ENCODE measurements at places on chromosomes 1 and 21. TPM values are rescaled to one million over a fixed set of nuclear protein-coding genes. Genes with fewer than 3 reads are reported as not detected.

DNA sequence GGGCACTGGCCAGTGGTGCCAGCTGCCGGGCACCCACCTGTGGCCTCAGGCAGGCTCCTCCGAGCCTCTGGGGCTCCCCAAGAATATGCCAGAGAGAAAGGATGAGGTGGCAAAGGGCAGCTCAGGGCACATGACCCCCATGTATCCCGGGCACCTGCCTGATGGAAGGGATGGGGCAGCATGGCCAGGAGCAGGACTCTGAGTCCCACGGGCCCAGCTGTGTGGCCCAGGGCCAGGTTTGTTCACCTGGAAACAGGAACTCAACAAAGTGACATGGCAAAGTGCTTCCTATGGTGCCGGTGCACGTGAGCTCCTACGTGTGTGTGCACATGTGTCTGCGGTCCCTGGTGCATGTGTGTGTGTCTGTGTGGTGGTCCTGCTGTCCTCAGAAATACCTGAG lies 9.5 kb upstream of the GPR153 start:
- peaks cover 2% of the 10 kb centered on the region for H3K36me3 ChIP-seq
- DNase-seq = no peak
- no peaks in the 10 kb centered on the region for H3K27me3 ChIP-seq
- H3K4me1 ChIP-seq = no peaks in the 10 kb centered on the region

- H3K4me3 ChIP-seq = no peak overlapping the region
- H3K27ac ChIP-seq = no peak overlapping the region
- no peaks in the 10 kb centered on the region for H3K36me3 ChIP-seq
- no peak for DNase-seq
- no peaks in the 10 kb centered on the region for H3K27me3 ChIP-seq
Observed at GRCh38 chr1:95386915-95387314, 152.9 kb downstream of the RWDD3 start.

GRCh38 chr1:45221716-45222115 lies 15.3 kb upstream of the ZSWIM5 start:
- DNase-seq = no peak
- no peaks in the 10 kb centered on the region for H3K36me3 ChIP-seq
- H3K4me1 ChIP-seq = no peaks in the 10 kb centered on the region
- no peak overlapping the region for H3K27ac ChIP-seq
- no peak overlapping the region for H3K4me3 ChIP-seq

DNA sequence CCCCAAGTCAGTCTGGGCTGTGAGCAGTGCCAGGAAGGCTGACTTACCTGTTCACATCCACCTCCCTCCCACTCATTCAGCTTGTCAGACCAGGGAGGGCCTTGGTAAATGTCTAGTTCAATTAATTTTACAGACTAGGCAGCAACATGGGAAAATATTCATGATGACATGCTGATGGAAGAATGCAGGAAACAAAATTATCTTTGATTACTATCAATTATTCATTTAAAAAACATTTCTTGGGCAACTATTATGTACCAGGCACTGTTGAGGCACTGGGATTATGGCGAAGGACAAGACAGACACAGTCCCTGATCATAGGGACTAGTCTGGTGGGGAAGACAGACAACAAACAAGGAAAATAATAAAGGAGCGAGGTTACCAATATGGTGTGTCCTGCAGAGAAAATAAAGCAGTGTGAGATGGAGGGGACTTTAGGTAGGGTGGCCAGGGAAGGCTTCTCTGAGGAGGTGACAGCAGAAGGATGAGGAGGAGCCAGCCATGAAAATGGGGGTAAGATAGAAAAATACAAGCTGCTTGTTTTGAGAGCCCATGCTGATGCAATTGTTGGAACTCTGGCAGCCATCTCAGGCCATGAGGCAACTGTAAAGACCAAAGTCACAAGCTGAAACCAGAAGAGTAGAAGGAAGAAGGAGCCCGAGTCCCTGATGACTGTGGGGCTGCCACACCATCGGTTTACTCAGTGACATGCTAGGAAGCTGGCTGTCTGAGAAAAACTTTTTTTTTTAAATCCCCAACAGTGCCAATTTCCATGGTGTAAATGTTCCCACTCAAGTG lies 14.0 kb downstream of the TRIM62 start:
- no peaks in the 10 kb centered on the region for H3K27me3 ChIP-seq
- peak overlapping the region; percentile 16 for H3K27ac ChIP-seq
- no peak for DNase-seq

- H3K27ac ChIP-seq = no peak overlapping the region
- H3K4me3 ChIP-seq = no peak overlapping the region
- H3K36me3 ChIP-seq = peaks cover 17% of the 10 kb centered on the region
- H3K4me1 ChIP-seq = no peaks in the 10 kb centered on the region
Observed at GRCh38 chr21:32298148-32298559, 501 bp upstream of the MRAP start.

GRCh38 chr1:167554028-167554779 lies 642 bp upstream of the CREG1 start:
- peak overlapping the region; percentile 77 for H3K4me3 ChIP-seq
- peak overlapping the region; percentile 38 for H3K27ac ChIP-seq
- H3K4me1 ChIP-seq = peaks cover 33% of the 10 kb centered on the region

- H3K36me3 ChIP-seq = peaks cover 26% of the 10 kb centered on the region
- peaks cover 5% of the 10 kb centered on the region for H3K27me3 ChIP-seq
- no peak overlapping the region for H3K4me3 ChIP-seq
- peak overlapping the region; percentile 89 for H3K27ac ChIP-seq
Observed at GRCh38 chr1:91732291-91733107, 153.5 kb downstream of the TGFBR3 start.

- no peak overlapping the region for H3K27ac ChIP-seq
- H3K36me3 ChIP-seq = no peaks in the 10 kb centered on the region
- no peaks in the 10 kb centered on the region for H3K4me1 ChIP-seq
- no peak overlapping the region for H3K4me3 ChIP-seq
- no peaks in the 10 kb centered on the region for H3K27me3 ChIP-seq
Observed at GRCh38 chr21:32824950-32825349, 53.4 kb upstream of the PAXBP1 start.

DNA sequence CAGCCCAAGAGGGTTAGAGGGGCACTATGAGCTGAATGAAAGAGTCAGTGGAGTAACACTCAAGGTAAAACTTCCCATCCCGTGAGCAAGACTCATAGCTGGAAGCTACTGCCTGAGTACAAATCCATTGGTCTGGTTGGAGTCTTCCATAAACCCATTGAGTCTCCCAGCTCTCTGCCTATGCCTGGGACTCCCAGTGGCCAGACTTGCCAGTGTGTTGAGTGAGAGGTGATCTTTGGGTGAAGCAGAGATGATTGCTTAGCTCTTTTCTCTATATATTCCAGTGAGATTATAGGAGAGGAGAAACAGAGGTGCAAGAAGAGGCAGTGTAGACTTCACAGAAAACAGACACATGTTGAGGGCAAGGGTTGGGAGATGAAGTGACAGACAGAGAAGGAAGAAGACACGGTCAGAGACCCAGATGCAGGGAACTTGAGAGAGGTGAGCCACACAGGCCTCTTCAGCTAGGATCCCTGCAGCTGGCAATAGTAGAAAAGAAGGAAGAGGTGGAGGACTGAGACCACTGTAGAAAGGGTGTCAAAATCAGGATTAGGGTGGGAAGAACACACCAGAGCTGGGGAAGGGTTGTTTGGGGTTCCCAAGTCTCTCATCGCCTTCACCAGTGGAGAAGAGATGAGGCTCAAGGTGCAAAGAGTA lies 3.7 kb downstream of the FOXD2 start:
- H3K27me3 ChIP-seq = peaks cover 20% of the 10 kb centered on the region
- DNase-seq = no peak
- no peaks in the 10 kb centered on the region for H3K36me3 ChIP-seq
- H3K4me1 ChIP-seq = peaks cover 20% of the 10 kb centered on the region
- H3K4me3 ChIP-seq = no peak overlapping the region

- H3K4me1 ChIP-seq = no peaks in the 10 kb centered on the region
- no peak overlapping the region for H3K27ac ChIP-seq
- no peak for DNase-seq
- H3K4me3 ChIP-seq = no peak overlapping the region
- H3K27me3 ChIP-seq = peaks cover 2% of the 10 kb centered on the region
Observed at GRCh38 chr1:178060789-178061556, 32.9 kb upstream of the RASAL2 start.

GRCh38 chr1:178973652-178974101 lies 52.0 kb upstream of the FAM20B start:
- no peak overlapping the region for H3K4me3 ChIP-seq
- H3K27ac ChIP-seq = no peak overlapping the region
- no peak for DNase-seq
- H3K27me3 ChIP-seq = no peaks in the 10 kb centered on the region

DNA sequence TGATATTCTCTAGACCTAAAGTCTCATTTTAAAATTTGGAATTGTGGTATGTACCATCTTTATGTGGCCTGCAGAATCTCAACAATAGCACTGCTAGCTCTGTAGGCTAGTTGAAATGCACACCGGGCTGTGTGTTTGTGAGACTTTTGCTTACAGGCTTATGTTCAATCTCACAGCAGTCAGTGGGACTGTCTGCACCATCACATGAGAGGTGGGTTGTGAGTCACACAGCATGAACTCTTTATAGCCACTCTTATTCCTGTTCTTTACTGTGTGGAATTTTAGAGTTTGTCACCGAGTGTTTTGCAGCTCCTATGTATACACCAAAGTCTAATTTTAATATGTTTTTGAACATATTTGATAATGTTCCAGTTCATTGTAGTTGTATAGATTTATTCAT lies 74.6 kb downstream of the RASAL2 start:
- no peaks in the 10 kb centered on the region for H3K36me3 ChIP-seq
- no peaks in the 10 kb centered on the region for H3K27me3 ChIP-seq
- no peaks in the 10 kb centered on the region for H3K4me1 ChIP-seq
- H3K4me3 ChIP-seq = no peak overlapping the region

DNA sequence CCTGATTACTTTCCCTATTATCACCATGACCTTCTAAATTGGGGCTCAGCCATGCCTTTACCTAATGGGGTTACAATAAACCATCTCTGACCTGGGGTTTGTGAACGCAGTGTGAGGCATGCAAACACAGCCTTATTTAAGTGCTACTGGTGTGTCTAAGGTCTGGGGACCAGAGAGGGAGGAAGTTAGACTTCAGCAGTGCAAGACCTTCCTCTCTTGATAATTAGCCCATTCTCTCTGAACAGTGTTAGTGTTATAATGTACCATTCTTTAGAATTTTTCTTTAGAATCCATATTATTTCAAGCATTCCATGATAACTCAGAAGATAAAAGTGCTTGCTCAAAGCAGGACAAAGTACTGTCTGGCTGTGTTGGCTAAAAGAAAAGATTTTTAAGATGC lies 10.5 kb upstream of the LRRC8D start:
- no peak for DNase-seq
- no peak overlapping the region for H3K27ac ChIP-seq
- no peaks in the 10 kb centered on the region for H3K36me3 ChIP-seq
- peaks cover 17% of the 10 kb centered on the region for H3K27me3 ChIP-seq

DNA sequence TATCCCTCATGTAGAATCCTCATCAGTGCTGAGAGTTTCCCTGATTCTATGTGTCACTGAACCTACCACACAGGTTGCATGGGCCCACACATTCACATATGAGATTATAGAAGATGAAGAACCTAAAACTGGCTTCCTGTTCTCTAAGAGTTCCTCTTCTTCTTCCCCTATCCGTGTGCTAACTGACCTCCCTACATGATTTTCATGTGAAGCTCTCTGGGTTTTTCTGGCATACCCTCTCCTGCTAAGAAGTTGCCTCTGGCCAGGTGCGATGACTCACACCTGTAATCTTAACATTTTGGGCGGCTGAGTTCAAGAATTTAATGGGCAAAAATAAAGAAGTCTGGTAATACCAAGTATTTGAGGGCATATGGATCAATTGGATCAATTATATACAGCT lies 5.5 kb upstream of the CD244 start:
- no peaks in the 10 kb centered on the region for H3K36me3 ChIP-seq
- no peaks in the 10 kb centered on the region for H3K27me3 ChIP-seq
- no peak for DNase-seq
- H3K27ac ChIP-seq = no peak overlapping the region
- peaks cover 10% of the 10 kb centered on the region for H3K4me1 ChIP-seq
- no peak overlapping the region for H3K4me3 ChIP-seq

GRCh38 chr1:3814771-3815561 lies 18.7 kb upstream of the LRRC47 start:
- H3K4me1 ChIP-seq = no peaks in the 10 kb centered on the region
- no peak overlapping the region for H3K27ac ChIP-seq
- H3K4me3 ChIP-seq = no peak overlapping the region
- H3K36me3 ChIP-seq = peaks cover 11% of the 10 kb centered on the region
- H3K27me3 ChIP-seq = no peaks in the 10 kb centered on the region

- H3K36me3 ChIP-seq = no peaks in the 10 kb centered on the region
- no peak overlapping the region for H3K4me3 ChIP-seq
- peak; percentile 44 for DNase-seq
Observed at GRCh38 chr1:172745014-172745413, 86.1 kb downstream of the FASLG start.

GRCh38 chr1:6494627-6495026 lies 3.2 kb upstream of the PLEKHG5 start:
- no peak for DNase-seq
- H3K27me3 ChIP-seq = peaks cover 6% of the 10 kb centered on the region
- no peak overlapping the region for H3K27ac ChIP-seq
- no peak overlapping the region for H3K4me3 ChIP-seq
- H3K36me3 ChIP-seq = no peaks in the 10 kb centered on the region
- H3K4me1 ChIP-seq = peaks cover 17% of the 10 kb centered on the region

DNA sequence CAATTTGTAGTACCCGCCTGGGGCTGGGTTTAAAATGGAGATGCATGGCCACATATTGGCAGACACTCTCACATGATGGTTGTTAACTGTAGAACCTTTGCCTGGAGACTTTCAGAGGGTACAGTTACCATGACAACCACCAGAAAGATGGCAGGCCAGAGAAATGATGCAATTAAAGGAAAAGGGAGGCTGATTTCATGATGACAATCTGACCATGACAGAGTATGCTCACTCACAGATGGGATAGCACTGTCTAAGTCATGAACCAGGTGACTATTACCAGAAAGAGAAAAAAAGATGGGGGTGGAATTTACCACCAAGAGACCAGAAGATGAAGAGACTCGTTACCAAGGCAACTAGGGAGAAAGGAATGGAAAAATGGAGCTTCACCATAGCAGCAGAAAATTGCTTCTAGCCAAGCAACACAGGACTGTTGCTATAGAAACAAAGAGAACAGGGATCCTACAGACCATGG lies 3.5 kb upstream of the TRIT1 start:
- peaks cover 8% of the 10 kb centered on the region for H3K4me1 ChIP-seq
- peak; percentile 27 for DNase-seq
- H3K27me3 ChIP-seq = peaks cover 5% of the 10 kb centered on the region
- no peak overlapping the region for H3K4me3 ChIP-seq

DNA sequence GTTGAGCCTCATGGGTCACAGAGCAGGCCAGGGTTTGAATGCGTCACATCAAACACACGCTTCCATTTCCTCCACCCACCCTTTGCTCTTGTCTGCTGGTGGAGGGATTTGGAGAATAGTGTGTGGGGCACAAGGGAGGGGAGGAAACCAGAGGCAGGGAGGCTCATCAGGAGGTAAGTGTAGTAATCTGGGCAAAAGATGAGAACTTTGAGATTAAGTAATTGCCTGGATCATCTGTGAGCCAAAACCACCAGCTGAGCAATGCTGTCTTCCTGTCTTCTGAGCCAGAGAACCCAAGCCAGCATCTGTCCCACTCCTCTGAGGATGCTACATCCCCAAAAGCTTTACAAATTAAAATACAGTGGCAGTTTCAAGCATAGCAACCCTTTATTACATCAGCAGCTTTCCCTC lies 45.2 kb downstream of the C8B start:
- no peaks in the 10 kb centered on the region for H3K36me3 ChIP-seq
- H3K4me3 ChIP-seq = no peak overlapping the region
- peaks cover 6% of the 10 kb centered on the region for H3K27me3 ChIP-seq
- no peaks in the 10 kb centered on the region for H3K4me1 ChIP-seq

- H3K4me1 ChIP-seq = no peaks in the 10 kb centered on the region
- no peak overlapping the region for H3K27ac ChIP-seq
- DNase-seq = no peak
Observed at GRCh38 chr1:63918418-63918945, 144.7 kb downstream of the ROR1 start.

UTS2 gene
- not detected for total RNA-seq

PWP2 gene
- total RNA-seq = 28.9 TPM

SZT2 gene
- total RNA-seq = 36.3 TPM

SDCCAG8 gene
- total RNA-seq = 26.4 TPM

LAD1 gene
- total RNA-seq = not detected

LRRC8D gene
- 24.3 TPM for total RNA-seq

F3 gene
- not detected for total RNA-seq
